ENCODE measurements at places on chromosomes 3 and 15.

DNA sequence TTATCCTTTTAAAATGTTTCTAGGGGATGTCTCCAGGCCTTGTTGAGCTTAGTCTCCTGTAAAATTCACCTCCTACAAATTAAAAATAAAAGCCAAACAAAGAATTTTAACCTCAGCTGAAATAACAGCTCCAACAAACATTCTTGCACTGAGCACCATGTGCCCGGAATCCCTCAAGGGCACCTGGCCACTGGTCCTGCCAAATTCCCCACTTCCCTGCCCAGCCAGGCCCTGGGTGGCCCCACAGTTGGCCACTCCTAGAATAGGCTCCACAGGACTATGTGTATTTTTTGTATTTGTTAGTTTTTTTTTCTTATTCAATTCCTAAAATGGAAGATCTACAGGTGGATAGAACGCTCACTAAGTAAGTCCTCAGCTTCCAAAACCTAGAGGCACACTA lies 33.1 kb upstream of the PLA2G4E start:
- DNase-seq, result no peak

DNA sequence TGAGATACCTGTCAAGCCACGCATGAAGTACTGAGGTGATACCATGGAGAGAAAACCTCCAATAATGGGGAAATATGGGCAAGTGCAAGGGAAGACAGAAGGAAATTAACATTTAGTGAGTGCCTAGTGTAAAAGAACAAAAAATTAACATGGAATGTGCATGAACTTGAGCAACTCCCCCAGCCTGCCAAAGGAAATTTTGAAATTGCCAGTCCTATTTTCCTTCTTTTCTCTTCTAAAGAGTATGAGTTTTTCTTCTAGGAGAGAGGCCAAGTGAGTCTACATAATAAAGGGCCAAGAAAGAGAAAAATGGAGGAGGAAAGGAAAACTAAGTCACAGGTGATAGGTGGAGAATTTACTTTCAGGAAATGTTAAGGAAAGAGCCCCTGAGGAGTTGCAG lies 602.4 kb upstream of the MDFIC2 start:
- no peak for DNase-seq

GRCh38 chr3:156816091-156816793 lies 9.9 kb upstream of the LEKR1 start:
- DNase-seq, result no peak

- DNase-seq, result no peak
These were observed 3.5 kb downstream of the NSMCE3 start for GRCh38 chr15:29266052-29266582.

DNA sequence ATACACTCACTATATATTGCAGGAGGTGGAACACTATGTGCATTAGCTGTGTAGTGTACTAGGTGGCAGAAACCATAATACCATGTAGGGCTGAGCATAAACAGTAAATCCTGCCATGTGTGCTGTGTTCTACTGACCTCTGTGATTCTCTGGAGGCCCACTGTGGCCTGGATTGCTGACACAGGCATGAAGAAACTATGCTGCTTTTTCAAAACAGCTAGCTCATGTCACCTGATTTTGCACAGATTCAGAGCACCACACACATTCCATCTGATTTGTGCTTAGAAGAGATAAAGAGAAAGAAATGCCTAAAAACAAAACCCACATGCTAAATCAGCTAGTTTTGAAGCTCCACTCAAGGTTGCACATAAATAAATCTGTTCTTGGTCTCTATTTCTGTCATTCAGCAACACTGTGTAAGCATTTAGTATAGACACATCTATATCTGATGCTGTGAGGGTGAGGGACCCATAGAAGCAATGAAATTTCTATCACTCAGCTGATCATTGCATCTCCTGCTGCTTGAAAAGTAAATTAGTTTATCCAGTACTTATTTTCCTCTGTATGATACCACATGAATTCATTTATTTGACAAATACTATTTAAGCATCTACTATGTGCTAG lies 1007.7 kb upstream of the SEMA6D start:
- DNase-seq, result no peak

DNA sequence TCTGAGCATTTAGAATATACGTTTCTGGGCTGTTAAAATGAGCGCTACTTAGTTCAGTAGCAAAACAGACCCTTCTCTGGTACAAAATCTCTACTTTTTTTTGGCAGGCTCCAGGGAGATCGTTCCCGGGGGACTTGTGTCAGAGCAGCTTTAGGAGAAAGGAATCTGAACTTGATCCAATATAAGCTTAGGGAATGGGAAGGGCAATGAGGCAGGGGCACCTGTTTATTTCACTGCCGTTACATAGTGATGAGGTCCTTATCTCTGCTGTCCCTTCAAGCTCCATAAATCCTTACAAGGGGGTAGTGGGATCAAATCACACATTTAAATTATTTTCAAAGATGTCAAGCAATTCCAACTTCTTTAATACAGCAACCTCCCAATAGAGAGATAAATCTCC lies 128.7 kb upstream of the BNIP2 start:
- no peak for DNase-seq

DNA sequence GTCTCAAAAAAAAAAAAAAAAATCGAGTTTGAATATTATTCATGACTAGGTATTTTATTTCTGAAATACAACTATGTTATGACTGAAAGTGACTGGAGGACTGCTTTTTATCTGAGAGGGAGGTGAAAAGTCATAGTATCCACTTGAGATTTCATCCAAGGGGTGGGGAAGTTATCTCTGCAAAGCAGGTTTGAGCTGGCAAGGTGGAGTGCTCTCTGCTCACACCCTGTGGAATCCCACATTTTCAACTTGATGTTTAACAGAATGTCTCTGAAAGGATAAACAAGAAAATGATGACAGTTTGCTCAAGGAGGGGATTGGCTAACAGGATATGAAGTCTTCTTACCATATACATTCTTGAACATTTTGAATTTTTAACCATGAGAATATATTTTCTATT lies 27.3 kb upstream of the SEC62 start:
- DNase-seq, result no peak

DNA sequence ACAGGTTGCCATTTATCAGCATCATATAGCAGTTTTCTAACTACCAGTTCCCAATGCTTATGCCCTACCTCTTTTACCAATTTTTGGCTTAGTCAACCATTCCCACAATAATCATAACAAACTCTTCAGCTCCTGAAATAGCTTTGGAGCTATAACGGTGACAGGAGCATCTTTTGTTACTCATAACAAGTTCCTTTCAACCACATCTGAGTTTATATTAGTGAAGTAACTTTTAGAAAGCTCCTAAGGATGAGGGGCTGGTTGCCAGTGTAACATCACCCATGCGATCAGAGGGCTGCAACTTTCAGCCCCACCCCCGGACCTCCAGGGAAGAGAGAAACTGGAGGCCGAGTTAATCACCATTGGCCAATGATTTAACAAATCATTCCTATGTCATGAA lies 495.3 kb upstream of the RASGRP1 start:
- DNase-seq, result no peak

DNA sequence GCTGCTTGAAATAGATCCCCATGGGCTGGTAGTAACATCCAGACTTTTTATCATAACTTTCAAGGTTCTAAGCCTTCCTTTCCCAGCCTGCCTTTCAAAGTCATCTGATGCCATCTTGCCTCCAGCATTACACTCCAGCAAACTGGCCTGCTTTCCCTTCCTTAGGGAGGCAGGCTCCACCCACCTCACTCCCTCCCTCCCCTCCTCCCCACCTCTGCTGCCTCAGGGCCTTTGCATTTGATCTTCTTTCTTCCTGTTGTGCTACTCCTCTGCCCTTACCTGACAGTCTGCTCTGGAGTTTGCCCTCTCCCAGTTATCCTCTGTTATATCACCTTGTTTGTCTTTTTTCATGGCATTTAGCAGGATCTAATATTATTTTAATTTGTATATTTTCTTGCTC lies 319.5 kb downstream of the KCNH8 start:
- DNase-seq, result no peak

- DNase-seq, result no peak
These were observed 14.1 kb upstream of the MYH15 start for GRCh38 chr3:108524537-108524936.

DNA sequence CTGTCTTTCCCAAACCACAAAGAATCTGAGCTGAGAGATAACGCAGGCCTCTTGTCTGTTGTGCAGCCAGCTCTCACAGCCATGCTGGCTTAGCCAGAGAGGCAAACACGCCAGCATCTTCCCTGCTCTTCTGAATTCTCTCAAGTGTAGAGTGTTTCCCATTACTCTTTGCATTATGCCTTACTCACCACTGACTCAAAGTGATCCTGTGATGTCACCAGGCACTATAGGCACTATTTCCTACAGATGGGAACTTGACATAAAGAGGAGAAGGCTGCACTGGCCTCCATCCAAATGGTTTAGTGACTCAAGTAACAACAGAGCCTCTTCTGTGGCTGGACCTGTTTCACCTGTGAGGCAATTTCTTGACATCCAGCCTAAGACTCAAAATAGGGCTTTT lies 44.4 kb downstream of the PDZRN3 start:
- no peak for DNase-seq

DNA sequence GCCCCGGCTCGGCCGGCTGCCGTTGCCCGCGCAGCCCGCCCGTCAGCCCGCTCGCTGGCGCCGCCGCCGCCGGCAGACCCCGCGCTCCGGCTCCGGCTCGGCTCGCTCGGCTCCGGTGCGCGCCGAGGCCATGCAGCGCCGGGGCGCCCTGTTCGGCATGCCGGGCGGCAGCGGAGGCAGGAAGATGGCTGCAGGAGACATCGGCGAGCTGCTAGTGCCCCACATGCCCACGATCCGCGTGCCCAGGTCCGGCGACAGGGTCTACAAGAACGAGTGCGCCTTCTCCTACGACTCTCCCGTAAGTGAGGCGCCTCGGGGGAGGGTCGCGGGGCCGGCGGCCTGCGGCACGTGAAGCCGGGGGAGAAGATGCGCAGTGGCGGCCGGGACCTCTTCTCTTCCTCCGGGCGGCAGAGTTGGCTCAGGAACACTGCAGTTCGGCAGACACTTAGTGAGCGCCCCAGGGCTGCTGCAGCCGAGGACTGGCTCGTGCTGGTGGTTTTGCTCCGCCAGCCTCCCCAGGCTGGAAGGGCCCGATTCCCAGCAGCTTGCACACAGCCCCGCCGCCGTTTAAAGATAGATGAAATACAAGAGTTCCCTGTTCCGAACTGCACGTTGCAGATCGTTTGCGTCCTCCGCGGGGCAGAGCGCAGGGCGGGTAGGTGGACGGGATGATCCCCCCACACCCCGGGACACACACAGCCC lies 407 bp downstream of the USP13 start:
- DNase-seq, result peak; percentile 24

DNA sequence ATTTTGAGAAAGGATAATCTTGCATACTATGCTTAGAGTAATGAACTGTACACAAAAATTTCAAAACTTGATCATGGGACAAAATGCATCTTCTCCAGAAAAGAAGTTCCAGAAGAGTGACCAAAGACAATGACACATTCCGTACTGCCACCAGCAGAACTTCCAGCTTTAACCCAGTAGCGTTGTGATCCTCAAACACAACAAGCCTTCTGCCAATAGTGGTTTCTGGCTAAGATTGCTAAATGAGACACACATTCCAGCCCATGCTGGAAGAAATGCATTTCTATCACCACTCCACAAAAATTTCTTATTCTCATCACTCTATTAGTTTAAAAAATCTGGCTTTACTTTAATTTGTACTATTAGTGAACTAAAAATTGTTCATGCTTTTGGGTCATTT lies 334.9 kb downstream of the TBC1D5 start:
- no peak for DNase-seq

GRCh38 chr15:95105229-95105628 lies 873.9 kb downstream of the MCTP2 start:
- peak; percentile 34 for DNase-seq

Measured in HS-27A (cell line).